ENCODE measurements at places on chromosomes 7 and 10.

- no peaks in the 10 kb centered on the region for H3K27me3 ChIP-seq
- H3K36me3 ChIP-seq = no peaks in the 10 kb centered on the region
- no peak for DNase-seq
- no peaks in the 10 kb centered on the region for H3K4me1 ChIP-seq
These were observed 974.4 kb downstream of the NXPH1 start for GRCh38 chr7:9407816-9408215.

DNA sequence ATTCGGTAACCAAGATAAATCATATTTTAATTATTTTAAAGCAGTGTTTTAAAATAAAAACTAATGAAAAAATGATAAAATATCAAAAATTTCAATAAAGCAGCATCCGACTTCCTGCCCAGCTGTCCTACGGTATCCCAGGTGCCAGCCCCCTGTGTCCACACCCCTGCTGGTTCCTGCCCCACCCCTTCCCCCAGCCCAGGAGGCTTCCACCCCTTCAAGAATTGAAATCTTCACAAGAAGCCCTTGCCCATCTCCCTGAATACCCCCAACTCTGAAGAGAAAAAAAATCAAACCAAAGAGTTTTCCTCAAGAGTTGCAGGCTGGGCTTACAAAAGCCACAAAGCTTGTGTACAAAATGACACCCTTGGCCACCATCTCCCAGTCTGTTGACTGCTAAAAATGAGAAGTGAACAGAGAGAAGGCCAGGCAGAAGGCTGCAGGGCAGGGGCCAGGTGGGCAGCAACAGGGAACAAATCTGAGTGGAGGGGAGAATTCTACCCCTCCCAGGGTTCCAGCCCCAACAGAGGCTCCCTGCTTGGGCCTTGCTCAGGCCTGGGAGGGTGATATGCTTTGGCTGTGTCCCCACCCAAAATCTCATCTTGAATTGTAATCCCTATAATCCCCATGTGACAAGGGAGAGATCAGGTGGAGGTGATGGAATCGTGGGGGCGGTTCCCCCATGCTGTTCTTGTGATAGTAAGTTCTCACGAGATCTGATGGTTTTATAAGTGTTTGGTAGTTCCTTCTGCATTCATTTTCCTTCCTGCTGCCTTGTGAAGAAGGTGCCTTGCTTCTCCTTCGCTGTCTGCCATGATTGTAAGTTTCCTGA is 14.5 kb downstream of the GPRIN2 start:
- no peak for DNase-seq
- H3K36me3 ChIP-seq = no peaks in the 10 kb centered on the region
- H3K4me3 ChIP-seq = no peak overlapping the region
- no peaks in the 10 kb centered on the region for H3K4me1 ChIP-seq

DNA sequence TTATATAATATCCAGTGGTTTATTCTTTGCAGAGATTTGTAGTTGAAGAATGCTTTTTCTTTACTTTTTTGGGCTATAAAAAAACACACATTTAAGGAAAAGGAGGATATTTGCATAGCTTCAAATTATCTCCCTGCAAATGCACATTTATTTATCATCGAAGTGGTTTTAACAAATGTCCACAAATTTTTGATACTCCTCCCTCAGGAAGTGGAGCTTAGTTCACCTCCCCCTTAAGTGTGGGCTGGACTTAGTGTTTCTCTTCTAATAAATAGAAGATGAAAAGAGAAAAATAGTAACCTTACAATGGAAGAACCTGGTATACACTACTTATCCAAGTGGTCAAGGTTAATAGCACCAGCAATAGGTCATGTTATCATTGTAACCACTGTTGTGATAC is 537.6 kb downstream of the ARL4A start:
- no peak overlapping the region for H3K4me3 ChIP-seq
- H3K36me3 ChIP-seq = no peaks in the 10 kb centered on the region
- DNase-seq = no peak
- no peak overlapping the region for H3K27ac ChIP-seq
- no peaks in the 10 kb centered on the region for H3K4me1 ChIP-seq

DNA sequence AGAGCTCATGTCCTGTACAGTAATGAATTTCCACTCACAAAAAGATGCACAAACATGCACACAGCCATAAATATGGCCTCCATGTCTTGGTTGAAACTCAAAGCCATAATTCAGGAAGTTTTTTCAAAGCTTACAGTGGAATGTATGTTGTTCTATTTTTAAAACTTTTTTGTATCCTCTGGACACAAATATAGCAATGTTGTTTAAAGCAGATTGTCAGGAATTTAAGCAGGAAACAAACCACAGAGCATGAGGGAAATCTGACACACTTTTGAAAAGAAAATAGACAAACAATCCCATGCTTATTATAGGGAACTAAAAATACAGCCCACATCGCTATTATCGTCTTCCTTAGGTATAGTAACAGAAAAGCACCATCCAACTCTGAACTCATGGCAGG is 21.5 kb downstream of the LRRN3 start:
- H3K36me3 ChIP-seq = no peaks in the 10 kb centered on the region
- H3K27me3 ChIP-seq = no peaks in the 10 kb centered on the region
- H3K4me1 ChIP-seq = no peaks in the 10 kb centered on the region
- H3K27ac ChIP-seq = no peak overlapping the region

GRCh38 chr7:49324707-49325106 is 400.4 kb downstream of the CDC14C start:
- peaks cover 4% of the 10 kb centered on the region for H3K4me1 ChIP-seq
- DNase-seq = no peak
- no peaks in the 10 kb centered on the region for H3K27me3 ChIP-seq
- no peak overlapping the region for H3K27ac ChIP-seq
- H3K4me3 ChIP-seq = no peak overlapping the region
- no peaks in the 10 kb centered on the region for H3K36me3 ChIP-seq

- H3K4me3 ChIP-seq = no peak overlapping the region
- DNase-seq = no peak
- H3K4me1 ChIP-seq = no peaks in the 10 kb centered on the region
- H3K27ac ChIP-seq = no peak overlapping the region
These were observed 168.7 kb upstream of the CTBP2 start for GRCh38 chr10:125329056-125329455.

- peak overlapping the region; percentile 84 for H3K27ac ChIP-seq
- H3K4me3 ChIP-seq = peak overlapping the region; percentile 8
- H3K27me3 ChIP-seq = no peaks in the 10 kb centered on the region
- H3K36me3 ChIP-seq = no peaks in the 10 kb centered on the region
- DNase-seq = peak; percentile 97
These were observed 72.4 kb upstream of the SP4 start for GRCh38 chr7:21355406-21355874.

- H3K36me3 ChIP-seq = no peaks in the 10 kb centered on the region
- peak overlapping the region; percentile 89 for H3K4me3 ChIP-seq
- H3K27me3 ChIP-seq = no peaks in the 10 kb centered on the region
- peaks cover 6% of the 10 kb centered on the region for H3K4me1 ChIP-seq
These were observed 1.1 kb downstream of the AHR start for GRCh38 chr7:17299483-17299991.

DNA sequence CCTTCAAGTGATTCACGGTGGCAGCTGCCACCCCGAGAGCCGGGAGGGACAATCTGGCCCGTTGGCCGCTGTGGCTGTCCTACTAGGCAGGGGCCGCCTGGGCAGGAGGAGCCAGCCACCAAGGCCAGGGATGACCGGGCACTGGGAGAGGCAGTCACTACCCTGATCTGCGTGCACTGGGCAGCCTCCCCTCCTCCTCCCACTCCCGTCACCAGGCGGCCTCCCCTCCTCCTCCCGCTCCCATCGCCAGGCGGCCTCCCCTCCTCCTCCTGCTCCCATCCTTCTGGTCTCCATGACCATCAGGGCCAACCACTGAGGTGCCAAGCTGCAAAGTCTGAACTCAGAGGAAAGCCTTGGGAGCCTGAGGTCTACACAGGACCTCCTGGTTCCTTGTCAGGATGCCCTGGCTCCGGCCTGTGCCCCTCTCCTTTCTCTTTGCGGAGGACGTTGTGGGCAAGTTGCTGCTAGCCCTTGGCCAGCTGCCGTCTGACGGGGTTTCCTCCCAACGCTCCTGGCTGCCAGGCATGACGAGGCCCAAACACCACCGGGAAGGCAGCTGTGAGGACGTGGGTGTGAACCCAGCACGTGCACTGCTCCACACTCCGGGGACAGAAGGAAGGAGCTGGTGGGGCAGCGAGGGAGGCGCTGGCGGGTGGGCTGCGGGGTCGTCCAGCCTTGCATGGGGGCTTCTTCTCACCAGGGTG is 131.1 kb downstream of the WDR37 start:
- no peak overlapping the region for H3K4me3 ChIP-seq
- no peak overlapping the region for H3K27ac ChIP-seq
- H3K27me3 ChIP-seq = no peaks in the 10 kb centered on the region
- H3K4me1 ChIP-seq = no peaks in the 10 kb centered on the region
- no peaks in the 10 kb centered on the region for H3K36me3 ChIP-seq

DNA sequence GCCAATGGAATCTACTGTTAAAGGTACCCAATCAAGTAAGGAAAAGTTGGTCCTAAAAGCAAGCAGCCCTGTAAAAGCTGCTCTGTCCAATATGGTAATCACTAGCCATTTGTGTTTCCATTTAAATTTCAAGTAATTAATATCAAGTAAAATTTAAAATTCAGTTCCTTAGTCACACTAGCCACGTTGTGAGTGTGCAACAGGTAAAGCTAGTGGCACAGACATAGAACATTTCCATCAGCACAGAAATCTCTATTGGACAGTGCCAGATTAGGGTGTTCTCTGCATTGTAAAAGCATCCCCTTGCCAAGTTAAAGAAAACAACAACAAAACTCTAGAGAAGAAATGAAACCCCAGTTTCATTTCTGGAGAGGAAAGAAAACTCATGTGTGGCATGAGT is 4.4 kb downstream of the CAV1 start:
- H3K27me3 ChIP-seq = 0 out of 2 replicates have a peak, but pooled peaks cover 3% of the 10 kb centered on the region
- H3K4me3 ChIP-seq = no peak overlapping the region
- peaks cover 26% of the 10 kb centered on the region for H3K4me1 ChIP-seq
- H3K27ac ChIP-seq = no peak overlapping the region

GRCh38 chr7:37039131-37039749 is 314.9 kb upstream of the AOAH start:
- no peaks in the 10 kb centered on the region for H3K27me3 ChIP-seq
- no peaks in the 10 kb centered on the region for H3K4me1 ChIP-seq
- no peak overlapping the region for H3K4me3 ChIP-seq
- H3K27ac ChIP-seq = no peak overlapping the region

DNA sequence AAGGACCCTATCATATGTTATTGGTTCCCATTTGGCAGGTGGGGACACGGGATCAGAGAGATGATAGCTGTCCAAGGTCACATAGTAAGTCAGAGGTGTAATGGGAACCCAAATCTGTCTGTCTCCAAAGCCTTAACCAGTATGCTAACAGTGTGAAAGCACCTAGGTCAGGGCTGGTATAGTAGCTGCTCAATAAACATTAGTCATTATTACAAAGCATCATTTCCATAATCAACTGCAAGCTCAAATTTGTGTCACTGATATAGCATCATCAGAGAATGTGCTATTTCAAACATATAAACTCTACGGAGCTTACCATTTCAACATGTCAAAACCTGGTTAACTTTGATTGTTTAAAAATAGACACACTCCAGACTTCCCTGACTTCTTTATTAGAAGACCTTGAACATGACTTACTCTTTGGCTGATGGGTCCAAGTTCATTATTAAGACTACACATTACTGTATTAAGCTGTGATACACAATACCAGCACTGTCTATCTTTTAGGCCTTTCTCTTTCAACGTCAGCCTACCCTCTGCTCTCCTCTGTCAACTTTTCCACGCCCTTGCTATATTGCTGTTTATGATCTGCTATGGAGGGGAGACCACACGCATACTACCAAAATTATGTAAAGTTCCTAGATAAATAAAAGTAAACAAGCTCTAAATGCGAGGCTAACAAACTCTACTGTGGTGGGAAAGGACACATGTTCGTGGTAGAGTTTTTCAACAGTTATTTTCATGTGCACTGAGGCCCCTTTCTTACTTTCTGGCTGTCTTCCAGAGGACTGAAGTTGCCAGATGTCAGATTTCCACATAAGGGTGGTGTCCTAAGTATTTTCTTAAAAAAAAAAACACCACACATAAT is 33.6 kb downstream of the DNMBP start:
- peak overlapping the region; percentile 41 for H3K4me3 ChIP-seq
- H3K36me3 ChIP-seq = peaks cover 11% of the 10 kb centered on the region
- peaks cover 62% of the 10 kb centered on the region for H3K4me1 ChIP-seq
- no peak for DNase-seq

GRCh38 chr10:34830217-34830822 is 15.2 kb upstream of the PARD3 start:
- H3K27ac ChIP-seq = no peak overlapping the region
- no peak overlapping the region for H3K4me3 ChIP-seq
- H3K4me1 ChIP-seq = no peaks in the 10 kb centered on the region
- H3K36me3 ChIP-seq = no peaks in the 10 kb centered on the region
- no peak for DNase-seq
- H3K27me3 ChIP-seq = no peaks in the 10 kb centered on the region

- DNase-seq = no peak
- no peaks in the 10 kb centered on the region for H3K27me3 ChIP-seq
- no peak overlapping the region for H3K27ac ChIP-seq
- no peak overlapping the region for H3K4me3 ChIP-seq
- H3K4me1 ChIP-seq = peaks cover 4% of the 10 kb centered on the region
These were observed 113.8 kb downstream of the MARCHF5 start for GRCh38 chr10:92404612-92405418.

DNA sequence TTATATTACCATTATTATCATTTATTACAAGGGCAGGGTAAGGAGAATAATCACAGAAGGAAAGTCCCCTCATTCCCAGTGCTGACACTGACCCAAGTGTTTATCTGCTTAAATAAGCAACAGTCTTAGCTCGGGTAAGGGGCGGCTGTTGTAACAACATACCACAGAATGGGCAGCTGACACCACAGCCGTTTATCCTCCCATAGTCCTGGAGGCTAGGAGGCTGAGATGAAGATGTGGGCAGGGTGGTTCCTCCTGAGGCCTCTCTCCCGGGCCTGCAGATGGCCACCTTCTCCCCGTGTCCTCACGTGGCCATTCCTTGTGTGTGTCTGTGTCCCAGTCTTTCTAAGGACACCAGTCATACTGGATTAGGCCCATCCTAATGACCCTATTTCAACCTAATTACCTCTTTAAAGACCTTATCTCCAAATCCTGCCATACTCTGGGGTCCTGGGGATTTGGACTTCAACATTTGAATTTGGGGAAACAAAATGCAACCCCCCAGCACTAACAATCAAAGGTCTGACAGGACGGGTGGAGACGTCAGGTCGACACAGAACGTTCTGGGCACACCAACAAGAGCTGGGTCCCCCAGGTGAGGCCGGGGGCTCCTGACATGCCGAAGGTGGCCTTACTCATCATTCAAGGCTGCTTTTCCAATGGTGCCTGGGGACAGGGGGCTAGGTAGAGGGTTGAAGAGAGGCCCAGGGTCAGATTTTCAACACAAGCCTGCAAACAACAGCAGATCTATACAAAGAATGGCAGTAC is 93.5 kb downstream of the TNS3 start:
- no peak for DNase-seq
- no peak overlapping the region for H3K27ac ChIP-seq
- H3K4me3 ChIP-seq = no peak overlapping the region
- no peaks in the 10 kb centered on the region for H3K27me3 ChIP-seq
- H3K36me3 ChIP-seq = no peaks in the 10 kb centered on the region
- no peaks in the 10 kb centered on the region for H3K4me1 ChIP-seq

GRCh38 chr10:78952686-78953085 is 116.1 kb upstream of the ZMIZ1 start:
- no peak overlapping the region for H3K4me3 ChIP-seq
- H3K4me1 ChIP-seq = no peaks in the 10 kb centered on the region
- no peaks in the 10 kb centered on the region for H3K27me3 ChIP-seq
- no peak overlapping the region for H3K27ac ChIP-seq
- H3K36me3 ChIP-seq = no peaks in the 10 kb centered on the region

- no peak overlapping the region for H3K4me3 ChIP-seq
- H3K27me3 ChIP-seq = no peaks in the 10 kb centered on the region
- no peak overlapping the region for H3K27ac ChIP-seq
- H3K4me1 ChIP-seq = peaks cover 4% of the 10 kb centered on the region
- DNase-seq = no peak
These were observed 8.3 kb upstream of the ZC3HAV1L start for GRCh38 chr7:139043823-139044812.

GRCh38 chr10:25178411-25178810 is 3.6 kb downstream of the GPR158 start:
- H3K4me1 ChIP-seq = no peaks in the 10 kb centered on the region
- no peaks in the 10 kb centered on the region for H3K36me3 ChIP-seq
- no peaks in the 10 kb centered on the region for H3K27me3 ChIP-seq
- no peak for DNase-seq
